ENCODE measurements at places on chromosomes 4 and X. TPM values are rescaled to one million over a fixed set of nuclear protein-coding genes. Genes with fewer than 3 reads are reported as not detected.

PLAC8 gene
- total RNA-seq = 2.6 TPM

DNA sequence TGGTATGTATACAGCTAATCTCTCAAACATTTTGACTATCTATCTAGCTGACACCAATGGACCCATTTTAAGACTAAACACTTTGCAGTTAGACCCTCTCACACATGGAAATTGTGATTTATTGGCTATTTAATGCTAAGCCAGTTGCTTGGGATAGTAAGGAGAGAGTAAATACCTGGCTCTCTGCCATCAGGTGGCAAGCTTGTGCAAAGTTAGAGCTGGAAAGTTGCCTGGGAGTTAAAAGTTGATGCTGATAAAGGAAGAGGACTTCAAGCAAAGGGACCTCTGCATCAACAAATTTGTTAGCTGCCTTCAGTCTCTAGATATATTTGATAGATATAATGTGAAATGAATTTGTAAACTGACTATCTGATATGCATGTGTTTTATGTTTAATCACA lies 61.1 kb downstream of the PACRGL start:
- DNase-seq = no peak

DNA sequence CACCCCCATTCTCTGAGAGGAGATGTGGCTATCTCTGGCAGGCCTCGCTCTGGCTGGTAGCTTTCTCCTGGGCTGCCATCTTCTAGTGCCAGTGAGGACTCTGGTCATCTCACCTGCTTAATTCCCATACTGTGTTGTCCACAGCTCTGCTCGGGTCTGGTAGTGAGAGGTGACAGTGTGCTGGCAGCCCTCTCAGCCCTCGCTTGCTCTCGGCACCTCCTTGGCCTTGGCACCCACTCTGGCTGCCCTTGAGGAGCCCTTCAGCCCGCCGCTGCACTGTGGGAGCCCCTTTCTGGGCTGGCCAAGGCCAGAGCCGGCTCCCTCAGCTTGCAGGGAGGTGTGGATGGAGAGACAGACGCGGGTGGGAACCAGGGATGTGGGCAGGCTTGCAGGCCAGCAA lies 52.7 kb downstream of the CPLX1 start:
- no peak for DNase-seq

GRCh38 chrX:74284391-74284952 lies 19.5 kb upstream of the ZCCHC13 start:
- no peak for DNase-seq
